ENCODE measurements at places on chromosomes 7 and 10.

GRCh38 chr10:110310741-110311140, 6.0 kb upstream of the SMNDC1 start:
- no peak for DNase-seq

GRCh38 chr10:100307684-100308083, 21.2 kb upstream of the BLOC1S2 start:
- no peak for DNase-seq

DNA sequence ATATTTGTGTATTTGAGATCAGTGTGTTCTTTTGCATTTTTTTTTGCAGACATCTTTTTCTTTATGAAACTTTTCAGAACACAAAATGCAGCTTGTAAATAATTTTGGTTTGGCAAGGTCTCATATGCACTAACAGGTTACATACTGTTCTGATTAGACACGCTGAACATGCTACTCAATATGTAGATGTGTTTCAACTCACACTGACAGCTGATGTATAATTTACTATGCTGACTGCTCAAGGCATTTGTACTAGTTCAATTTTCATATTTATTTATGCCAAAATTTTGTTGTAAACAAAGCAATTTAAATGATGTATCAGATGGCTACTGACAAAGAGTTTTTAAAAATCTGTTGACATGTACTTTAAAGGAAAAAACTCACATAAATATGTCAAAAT, 123.8 kb downstream of the TFEC start:
- DNase-seq, result no peak

DNA sequence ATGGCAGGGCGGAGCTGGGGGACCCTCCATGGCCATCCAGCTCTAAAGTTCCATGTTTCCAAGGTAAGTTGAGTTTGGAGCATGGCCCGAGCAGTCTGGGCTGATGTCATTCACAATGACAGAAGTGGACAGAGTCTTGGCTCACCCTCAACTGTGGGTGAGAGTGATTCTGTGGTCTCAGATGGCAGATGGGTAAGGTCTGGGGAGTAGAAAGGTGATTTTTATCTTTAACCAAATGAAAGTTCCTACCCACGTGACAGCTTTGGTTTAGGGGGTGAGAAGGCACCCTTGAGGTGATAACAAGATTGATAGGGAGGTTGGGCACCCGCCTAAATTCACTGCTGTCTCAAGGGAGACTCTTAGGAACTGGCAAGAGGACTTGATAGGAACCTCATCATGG, 57.6 kb upstream of the PDZD8 start:
- DNase-seq, result no peak

- DNase-seq, result no peak
Measured at GRCh38 chr7:94050046-94050445, 45.9 kb upstream of the BET1 start.

DNA sequence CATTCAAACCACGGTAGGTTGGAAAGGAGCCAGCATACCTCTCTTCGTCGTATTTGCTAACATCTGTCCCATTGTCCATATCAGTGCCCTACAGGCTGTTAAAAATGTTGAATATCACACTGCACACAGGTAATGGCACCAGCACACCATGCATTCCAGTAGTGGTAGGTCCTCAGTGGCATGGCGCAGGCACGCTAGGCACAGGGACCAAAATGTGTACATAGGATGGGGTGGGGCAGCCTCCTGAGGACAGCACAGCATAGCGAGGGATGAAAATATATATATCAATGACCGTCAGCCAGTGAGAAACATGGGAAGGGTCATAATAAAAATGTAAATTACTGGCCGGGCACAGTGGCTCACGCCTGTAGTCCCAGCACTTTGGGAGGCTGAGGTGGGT, 99.9 kb upstream of the CTBP2 start:
- DNase-seq, result no peak

- no peak for DNase-seq
Measured at GRCh38 chr7:29343399-29343798, 148.8 kb downstream of the CHN2 start.

DNA sequence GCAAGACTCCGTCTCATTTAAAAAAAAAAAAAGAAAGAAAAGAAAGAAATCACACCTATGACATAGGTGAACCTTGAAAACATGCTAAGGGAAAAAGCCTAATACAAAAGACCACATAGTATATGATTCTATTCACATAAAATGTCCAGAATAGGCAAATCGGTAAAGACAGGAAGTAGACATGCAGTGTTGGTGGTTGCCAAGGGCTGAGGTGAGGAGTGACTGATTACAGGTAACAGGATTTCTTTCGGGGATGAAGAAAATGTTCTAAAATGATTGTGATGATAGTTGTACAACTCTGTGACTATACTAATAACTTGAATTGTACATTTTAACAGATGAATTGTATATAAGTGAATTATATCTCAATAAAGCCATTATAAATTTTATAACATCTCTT, 3.3 kb downstream of the XPNPEP1 start:
- DNase-seq, result no peak

DNA sequence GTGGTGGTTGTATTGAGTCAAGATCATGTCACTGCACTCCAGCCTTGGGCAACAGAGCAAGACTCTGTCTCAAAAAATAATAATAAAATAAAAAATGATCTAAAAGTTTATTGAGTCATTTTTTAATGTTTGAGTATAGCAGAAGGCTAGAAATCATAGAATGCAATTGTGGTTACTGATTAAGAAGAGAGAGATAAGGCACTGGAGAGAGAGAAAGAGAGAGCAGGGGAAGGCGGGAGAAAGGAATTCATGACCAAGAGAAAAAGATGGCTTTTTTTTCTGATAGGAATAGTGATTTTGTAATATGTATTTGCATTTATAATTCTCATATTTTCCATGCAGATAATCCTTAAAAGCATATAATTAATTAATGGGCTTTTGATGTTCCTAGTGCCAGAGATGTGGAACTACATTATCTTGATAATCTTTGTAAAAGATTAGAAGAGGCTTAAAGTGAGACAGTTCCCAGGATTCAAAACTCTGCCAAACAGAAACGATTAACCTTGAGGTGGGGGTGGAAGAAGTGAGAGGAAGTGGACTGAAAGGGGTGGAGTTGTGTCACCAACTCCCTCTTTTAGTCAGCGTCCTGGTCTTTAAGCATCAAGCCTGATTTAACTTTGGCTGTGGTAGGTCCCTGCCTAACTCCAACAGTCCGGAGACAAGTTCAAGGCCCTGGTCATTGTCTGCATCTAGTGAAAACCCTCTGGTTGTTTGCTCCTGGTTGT, 76.2 kb downstream of the CHN2 start:
- DNase-seq, result no peak

DNA sequence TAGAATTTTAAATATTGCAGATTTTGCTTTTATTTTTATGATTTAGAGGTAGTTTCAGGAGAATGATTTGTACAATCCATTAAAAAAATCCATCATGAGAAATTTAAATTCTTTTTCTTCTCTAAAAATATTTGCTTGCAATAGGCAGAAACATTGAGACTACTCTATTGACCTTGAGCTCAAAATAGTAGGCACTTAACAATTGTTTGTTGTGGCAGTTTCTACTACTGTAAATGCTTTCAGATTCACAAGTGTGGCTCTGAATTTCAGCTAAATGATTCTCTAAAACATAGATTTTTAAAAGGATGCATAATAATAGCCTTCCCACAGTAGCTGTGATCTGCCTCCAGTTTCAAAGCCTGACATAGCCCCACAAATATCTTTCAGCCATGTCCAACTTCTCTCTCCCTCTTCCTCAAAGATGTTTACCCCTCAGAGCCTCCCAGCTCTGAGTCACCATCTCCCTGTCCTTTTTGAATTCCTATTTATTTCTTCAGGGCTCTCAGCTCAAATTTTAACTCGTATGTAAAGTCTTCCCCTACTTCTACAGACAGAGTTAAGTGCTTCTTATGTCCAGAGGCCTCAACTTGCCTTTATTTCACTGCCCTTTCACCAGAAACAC, 160.5 kb downstream of the AOAH start:
- no peak for DNase-seq

- DNase-seq, result no peak
Measured at GRCh38 chr10:31090894-31091607, 59.4 kb upstream of the ZNF438 start.

GRCh38 chr10:112631501-112632400, 184.7 kb downstream of the VTI1A start:
- DNase-seq, result no peak

DNA sequence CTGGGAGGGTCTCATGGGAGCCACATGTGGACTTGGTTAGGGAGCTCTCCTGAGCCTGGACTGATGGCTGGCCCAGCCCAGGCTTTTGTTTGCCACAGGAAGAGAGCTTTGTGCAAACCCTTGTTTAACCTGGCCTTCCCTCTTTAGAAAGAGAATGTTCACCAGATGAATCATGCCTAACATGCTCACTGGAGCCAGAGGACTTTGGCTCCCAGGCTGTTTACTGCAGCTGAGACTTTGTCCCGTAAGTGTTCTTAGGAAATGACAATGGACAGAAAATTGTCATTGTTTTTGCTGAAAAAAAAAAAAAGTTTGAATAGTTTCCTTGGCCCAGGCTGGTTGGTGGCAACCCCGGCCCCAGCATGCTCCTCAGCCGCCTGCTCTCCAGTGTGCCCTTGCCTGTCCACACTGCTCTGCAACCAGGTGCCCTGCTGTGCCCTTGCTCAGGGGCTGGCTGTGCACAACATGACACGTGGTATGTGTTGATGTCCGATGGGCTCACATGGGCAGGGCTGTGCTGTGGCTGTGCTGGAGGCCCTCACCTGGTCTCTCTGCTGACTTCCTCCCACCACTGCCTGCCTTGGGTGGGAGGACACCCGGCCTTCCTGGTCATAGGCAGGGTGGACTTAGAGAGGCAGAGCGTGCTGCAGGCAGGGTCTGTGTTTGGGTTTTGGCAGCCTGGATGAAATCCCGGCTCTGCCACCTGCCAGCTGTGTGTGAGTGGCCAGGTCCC, 215.3 kb upstream of the ZNF32 start:
- DNase-seq, result no peak

DNA sequence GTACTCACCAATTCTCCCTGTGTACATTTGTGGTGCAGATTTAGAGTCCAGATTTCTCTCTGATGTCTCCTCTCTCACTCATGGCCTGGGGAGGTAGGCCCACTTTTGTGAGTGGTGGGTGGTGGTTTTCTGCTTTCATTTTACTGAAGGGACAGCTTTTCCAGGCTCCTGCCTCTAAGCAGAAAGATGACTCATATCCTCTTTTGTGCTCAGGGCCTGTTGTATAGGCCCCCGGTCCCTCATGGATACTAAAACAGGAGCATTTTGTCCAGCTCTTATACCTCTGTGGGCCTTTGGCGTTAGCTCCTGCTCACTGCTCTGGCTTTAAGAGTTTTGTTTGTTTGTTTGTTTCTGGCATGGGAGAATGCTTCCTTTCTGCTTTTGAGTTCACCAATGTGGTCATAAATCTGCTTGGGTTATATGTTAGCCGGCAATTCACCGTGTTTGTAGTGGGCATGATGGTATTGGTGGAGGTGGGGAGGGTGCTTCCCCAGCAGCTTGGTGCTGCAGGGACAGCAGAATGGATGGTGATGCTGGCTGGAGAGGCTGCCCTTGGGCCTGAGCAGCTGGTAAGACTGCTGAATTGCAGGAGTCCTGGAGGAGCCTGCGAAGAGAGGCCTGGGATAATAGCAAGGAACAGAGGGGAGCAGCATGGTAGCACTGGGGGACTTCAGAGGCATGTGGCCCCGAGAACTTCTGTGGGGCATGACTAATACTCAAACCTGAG, 468.7 kb downstream of the RPS24 start:
- DNase-seq, result no peak

- DNase-seq, result no peak
Measured at GRCh38 chr10:113169111-113169510, 219.1 kb downstream of the TCF7L2 start.

GRCh38 chr10:58052772-58053171, 214.9 kb downstream of the IPMK start:
- DNase-seq, result no peak

Data from cortex of kidney (tissue), 1 donor.